ENCODE measurements at places on chromosomes 16 and 17.

- no peak for DNase-seq
These were observed 102.0 kb upstream of the HAS3 start for GRCh38 chr16:69003500-69003899.

DNA sequence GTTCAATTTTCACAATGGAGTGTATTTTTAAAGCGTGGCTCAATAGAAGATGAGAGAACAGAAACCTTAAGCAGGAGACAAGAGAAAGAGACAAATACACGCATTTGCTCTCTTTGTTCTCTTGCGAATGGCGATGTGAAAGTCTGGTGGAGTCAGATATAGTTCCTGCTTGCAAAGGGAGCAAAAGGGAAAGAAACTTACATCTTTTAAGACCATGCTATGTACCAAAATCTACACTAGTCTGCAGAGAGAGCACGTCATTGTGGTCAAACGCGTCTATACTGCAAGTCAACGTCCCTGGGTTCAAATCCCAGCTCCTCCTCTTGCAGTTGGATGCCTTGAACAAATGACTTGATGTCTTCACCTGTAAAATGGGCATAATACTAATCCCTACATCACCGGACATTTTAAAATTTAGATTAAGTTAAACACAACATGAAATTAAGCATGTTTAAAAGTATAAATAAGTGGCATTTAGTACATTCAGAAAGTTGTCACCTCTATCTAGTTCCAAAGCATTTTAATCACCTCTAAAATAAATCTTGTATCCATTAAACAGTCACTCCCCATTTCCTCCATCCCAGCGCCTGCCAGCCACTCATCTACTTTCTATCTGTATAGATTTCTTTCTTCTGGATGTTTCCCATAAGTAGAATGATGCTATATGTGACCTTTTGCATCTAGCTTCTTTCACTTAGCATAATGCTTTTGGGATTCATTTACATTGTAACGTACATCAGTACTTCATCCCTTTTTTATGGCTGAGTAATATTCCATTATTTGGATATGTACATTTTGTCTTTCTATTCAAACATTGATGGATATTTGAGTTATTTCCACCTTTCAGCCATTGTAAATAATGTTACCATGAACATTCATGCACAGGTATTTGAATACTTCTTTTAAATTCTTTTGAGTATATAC is 406.9 kb downstream of the TMEM114 start:
- no peak for DNase-seq

GRCh38 chr17:55549140-55549539 is 37.9 kb upstream of the SMIM36 start:
- DNase-seq: no peak

DNA sequence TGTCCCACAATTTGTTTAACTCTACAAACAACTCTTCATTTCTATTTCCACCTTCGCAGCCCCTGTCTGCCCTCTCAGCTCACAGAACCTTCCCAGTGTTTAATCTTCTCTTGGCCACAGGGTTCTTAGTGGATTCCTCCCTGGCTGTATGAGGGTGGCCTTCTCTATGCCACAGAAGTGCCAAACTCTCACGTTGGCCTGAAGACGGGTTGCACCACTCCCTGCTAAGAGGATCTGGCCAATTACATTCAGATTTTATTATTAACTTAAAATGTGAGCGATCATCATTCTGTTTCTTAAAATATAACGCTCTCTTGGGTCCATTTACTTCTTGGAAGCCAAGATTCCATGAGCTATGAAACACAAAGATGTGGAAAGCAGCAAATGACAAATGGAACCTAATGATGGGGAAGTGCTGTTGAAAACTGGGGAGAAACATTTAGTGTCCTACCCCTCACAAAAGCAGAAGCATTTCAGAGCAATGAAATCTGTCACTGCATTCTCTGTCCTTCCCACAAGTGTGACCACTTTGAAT is 91.3 kb upstream of the NOG start:
- no peak for DNase-seq

- DNase-seq: no peak
These were observed 15.9 kb downstream of the ARHGAP23 start for GRCh38 chr17:38444151-38444550.

- no peak for DNase-seq
These were observed 19.5 kb downstream of the ATP2A3 start for GRCh38 chr17:3944485-3945388.

GRCh38 chr16:1640261-1640941 is 28.2 kb downstream of the CRAMP1 start:
- no peak for DNase-seq

DNA sequence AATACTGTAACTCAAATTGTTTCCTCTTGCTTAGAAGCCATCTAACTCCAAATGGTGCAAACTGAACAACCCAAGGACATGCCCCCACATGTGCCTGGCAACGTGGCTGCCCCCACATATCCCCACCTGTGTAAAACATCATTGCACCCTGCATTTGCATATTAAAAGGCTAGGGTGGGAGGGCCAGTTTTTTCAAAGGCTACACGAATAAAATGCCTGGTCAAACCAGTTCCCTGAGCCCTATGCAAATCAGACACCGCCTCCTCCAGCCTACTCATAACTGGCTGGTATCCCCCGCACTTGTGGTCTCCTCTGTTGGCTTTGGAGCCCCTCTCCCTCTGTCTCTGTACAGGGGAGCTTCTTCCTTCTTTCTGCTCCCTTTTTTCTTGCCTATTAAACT is 26.7 kb downstream of the C16orf54 start:
- DNase-seq: no peak

- no peak for DNase-seq
These were observed 137.1 kb upstream of the AXIN2 start for GRCh38 chr17:65698381-65699061.

- DNase-seq: no peak
These were observed 63.3 kb downstream of the NXN start for GRCh38 chr17:916315-916714.

DNA sequence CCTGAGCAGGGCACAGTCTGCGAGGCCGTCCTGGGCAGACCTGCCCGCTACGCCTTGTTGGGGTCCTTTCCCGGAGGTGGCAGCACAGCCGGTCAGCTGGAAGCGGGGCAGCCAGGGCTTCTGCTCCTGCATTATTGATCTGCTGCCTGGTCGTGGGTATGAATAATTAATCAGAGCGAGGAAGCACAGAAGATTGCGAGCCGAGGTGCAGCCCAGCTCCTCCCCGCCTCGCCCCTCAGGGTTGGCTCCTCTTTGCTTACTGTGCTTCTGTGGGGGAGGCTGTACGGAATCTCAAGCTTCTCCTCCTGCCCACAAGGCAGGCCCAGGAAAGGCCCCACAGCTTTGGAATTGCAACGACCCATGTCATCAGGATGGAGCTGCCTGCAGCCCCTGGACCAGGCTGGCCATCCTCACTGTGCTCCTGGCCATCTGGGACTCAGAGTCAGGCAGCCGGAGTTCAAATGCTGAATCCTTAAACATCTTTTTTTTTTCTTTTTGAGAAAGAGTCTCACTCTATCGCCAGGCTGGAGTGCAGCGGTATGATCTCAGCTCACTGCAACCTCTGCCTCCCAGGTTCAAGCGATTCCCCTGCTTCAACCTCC is 25.6 kb downstream of the TRARG1 start:
- no peak for DNase-seq

DNA sequence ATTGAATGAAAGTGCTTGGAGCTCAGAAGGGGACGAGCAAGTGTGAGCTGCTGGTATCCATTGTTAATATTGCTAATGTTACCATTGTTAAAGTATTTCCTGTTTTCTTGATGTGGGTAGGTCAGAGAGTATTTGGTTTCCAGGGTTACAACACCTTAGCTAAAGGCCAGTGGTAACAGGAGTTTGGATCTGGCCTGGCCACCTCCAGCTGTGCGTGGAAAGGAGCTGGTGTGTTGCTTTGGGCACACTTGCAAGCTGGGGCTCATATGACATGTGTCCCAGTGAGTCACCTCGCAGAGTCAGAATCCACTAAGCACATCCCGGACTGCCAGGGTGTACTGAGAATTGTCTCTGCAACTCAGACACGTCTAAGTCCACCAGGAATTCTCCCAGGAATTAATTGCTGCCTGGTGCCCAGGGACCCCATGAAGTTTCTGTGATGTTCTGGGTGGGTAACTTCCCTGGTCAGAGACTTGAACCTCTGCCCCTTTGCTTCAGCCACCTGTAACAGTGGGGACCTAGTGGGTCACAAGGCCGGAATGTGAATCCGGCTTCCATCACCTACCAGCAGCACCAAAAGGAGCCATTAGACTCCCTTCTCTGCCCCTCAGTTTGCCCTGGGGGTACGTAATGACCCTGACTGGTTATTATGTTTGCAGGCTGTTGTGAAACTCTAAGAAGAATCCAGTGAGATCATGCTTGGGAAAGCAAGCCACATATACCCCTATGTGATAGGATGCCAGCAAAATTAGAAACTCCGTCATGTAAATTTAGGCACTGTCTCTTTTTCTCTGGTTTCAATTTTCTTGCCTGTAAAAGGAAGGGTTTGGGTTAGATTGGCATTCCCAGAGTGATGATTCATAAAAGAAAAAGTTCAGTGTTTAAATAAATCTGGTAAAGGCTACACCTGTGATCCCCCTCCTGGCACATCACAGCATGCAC is 12.8 kb downstream of the SLC6A2 start:
- DNase-seq: no peak

- no peak for DNase-seq
These were observed 102.6 kb upstream of the ZNF750 start for GRCh38 chr17:82942166-82943130.

DNA sequence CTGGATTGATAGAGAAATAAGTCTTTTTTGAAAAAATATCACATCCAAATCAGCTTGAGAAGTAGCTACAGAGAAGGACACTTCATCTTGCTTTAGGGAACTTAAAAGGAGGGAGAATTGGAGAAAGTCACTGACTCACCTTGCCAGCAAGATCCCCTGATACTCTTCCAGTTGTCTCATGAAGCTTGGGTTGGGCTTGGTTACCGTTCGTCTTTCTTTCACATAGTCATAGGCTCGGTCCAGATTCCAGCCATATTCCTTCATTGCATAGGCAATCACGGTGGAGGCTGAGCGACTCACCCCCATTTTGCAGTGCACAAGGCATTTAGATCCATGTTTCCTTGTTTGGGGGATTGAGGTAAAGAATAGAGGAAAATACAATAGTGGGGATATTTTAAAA is 25.3 kb upstream of the CORO6 start:
- DNase-seq: no peak

GRCh38 chr16:12587170-12587569 is 216.5 kb downstream of the CPPED1 start:
- no peak for DNase-seq

Measured in NCI-H187 treated with DMSO at 0.1 percent for 48 hours (cell line).